ENCODE measurements at places on chromosomes 7 and 10.

GRCh38 chr7:105799677-105800076 lies 76.7 kb downstream of the ATXN7L1 start:
- no peak for DNase-seq

DNA sequence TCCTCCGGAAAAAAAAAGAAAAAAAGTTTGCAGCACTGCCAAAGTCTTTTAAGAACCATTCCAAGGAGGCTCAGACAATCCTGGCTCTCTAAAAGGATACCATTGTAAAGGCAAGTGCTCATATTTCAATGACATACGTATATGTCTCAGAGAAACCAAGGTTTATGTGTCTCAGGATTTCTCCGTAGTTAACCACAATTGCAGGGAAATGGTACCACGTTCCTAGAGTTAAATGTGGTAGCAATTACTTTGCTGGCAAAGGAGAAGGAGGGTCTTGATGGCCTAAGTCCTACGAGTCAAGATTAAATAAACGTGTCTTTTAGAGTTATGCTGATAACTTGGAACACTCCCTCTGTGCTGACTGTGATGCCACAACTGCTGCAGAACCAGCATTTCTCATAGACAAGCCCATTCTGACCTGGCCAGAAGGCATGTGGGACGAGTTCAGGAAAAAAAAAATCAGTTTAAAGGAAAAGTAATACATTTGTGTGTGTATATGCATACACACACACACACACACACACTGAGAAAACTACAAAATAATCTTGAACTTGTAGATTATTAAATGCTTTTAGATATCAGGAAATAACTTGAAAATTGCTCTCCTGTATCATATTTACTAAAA lies 245.9 kb downstream of the FGFR2 start:
- no peak for DNase-seq

GRCh38 chr7:90946730-90947501 lies 317.3 kb upstream of the FZD1 start:
- DNase-seq = no peak

DNA sequence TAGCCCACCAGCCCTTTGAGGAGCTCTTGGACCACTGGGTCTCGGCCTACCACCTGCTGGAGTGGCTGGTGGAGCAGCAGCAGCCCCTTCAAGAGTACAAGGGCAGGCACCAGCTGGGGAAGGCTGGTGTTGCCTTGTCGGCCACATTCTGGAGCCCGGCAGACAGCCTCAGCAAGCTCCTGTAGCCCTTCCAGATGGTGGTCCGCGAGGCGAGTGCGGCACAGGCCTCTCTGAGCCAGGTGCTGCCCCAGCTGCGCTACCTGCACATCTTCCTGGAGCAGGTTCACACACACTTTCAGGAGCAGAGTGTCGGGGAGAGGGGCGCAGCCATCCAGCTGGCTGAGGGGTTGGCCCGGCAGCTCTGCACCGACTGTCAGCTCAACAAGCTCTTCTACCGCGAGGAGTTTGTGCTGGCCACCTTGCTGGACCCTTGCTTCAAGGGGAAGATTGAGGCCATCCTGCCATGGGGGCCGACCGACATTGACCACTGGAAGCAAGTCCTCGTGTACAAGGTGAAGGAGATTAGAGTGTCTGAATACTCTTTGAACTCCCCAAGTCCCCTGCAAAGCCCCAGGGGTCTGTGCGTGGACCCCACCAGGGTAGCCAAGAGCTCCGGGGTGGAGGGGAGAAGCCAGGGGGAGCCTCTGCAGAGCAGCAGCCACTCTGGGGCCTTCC lies 7.0 kb upstream of the ACTR3C start:
- no peak for DNase-seq

GRCh38 chr10:58414270-58415041 lies 29.2 kb downstream of the TFAM start:
- DNase-seq = no peak

DNA sequence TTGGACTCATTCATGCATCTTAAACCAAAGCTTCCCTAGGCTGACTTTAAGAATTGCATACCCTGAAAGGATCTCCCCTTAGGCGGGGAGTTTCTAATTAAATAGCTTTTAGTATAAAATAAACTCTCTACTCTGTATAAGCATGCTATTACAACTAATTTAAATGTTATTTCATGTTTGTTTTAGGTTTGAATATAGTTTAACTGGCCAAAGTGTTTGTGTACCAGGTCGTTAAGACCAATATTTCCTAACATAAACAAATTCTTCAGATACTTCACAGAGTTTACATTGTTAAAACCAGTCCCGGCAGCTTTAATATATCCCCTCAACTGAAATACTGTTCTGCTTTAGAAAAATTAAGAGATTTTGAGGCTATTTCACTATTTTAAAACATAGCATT lies 2.3 kb downstream of the GLI3 start:
- DNase-seq = no peak

GRCh38 chr7:139820089-139820488 lies 9.0 kb upstream of the TBXAS1 start:
- no peak for DNase-seq

DNA sequence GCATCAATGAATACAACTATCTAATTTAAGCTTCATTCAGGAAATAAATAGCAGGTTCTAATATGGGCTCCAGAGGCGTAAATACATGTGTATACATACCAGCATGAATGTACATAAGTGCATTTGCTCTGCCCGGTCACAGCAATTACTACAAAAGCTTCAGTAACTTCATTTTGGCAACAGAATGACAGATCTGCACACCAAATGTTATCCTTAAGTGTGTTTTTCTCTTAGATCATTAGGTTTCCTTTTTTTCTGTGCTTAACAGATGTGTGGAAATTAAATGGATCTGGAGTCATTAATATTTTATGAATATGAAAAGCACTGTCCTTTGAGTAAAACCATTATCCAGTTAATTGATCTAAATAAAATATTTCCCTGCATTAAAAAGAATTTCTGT lies 159.0 kb upstream of the MEOX2 start:
- DNase-seq = no peak

- DNase-seq = no peak
Measured at GRCh38 chr7:131285556-131285955, 42.1 kb upstream of the MKLN1 start.

- no peak for DNase-seq
Measured at GRCh38 chr7:82087099-82087498, 317.3 kb upstream of the HGF start.

- DNase-seq = no peak
Measured at GRCh38 chr7:1894313-1894900, 224.3 kb downstream of the ELFN1 start.

DNA sequence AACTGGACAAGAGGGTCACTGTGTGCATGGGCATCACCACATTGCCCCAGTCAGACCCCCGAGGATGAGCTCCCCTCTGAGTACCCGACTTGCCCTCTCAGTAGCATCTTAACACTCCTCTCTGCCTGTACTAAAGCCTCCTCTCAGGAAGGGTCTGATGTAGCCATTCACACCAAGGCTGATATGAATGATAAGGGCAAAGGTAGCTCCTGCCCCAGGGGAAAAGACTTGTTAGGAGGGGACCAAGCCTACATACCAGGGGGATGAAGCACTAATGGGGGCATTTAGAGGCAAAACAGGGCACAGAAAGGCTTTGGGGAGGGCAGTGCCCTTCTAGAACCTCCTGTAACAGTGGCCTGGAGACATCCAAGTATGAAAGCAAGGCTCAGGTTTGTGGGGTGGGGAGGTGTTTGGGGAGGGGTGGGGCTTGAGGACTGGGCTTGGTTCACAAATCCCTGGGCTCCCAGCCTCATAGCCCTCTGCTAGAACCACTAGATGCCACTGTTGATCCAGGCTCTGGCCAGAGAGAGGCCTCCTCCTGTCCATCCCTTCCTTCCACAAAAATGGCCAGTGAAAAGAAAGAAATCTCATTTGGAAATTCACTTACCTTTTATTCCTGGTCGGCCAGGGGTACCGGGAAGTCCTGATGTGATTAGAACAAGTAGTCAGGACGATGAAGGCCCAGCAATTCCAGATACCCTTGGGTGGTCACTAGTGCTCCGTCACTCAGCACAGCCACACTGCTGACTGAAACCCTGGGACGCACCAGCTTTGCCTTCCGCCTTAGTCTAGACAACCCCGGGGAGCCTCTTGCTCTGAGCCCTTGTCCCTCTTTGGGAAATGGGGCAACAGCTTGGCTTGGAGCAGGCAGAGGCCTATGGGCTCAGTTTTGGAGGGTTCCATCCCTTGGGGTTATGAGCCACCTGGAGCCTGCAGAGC lies 40.3 kb downstream of the COL17A1 start:
- no peak for DNase-seq

- DNase-seq = no peak
Measured at GRCh38 chr10:45548068-45548467, 124.5 kb downstream of the ZFAND4 start.

GRCh38 chr7:91771921-91772815 lies 108.3 kb downstream of the MTERF1 start:
- DNase-seq = no peak

DNA sequence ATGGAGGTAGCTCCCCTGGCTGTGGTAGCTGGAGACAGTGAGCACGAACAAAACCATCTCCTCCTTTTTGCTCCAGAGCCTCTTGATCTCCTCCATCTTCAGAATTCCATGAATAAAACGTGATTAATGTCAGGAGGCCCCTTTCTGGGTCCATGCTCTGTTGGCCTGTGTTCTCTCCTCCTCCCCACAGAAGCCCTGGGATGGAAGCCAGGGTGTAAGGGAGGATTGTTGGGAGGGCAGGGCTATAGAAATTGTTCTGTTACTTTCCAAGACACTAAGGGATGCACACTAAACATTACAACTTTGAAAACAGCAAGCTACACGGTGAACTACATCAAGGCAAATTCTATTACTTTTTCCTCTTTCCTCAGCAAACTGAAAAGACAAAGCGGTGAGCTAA lies 96.3 kb downstream of the RNF216 start:
- no peak for DNase-seq

DNA sequence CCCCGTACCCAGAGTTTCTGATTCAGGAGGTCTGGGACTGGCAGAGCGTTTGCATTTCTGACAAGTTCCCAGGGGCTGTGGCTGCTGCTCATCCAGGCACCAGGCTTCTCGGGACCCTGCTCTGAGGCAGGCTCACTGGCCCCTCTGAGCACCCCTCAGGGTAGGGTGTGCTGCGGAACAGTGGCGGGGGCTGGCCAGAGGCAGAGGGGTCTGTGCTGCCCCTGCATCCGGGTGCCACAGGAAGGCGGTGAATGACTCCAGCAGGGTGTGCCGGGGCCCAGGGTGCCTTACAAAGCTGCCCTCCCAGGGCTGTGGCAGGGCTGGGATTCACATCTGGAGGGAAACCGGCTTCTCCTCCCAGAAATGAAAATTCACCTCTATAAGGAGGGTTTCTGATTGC lies 77.4 kb downstream of the CHST15 start:
- DNase-seq = no peak

DNA sequence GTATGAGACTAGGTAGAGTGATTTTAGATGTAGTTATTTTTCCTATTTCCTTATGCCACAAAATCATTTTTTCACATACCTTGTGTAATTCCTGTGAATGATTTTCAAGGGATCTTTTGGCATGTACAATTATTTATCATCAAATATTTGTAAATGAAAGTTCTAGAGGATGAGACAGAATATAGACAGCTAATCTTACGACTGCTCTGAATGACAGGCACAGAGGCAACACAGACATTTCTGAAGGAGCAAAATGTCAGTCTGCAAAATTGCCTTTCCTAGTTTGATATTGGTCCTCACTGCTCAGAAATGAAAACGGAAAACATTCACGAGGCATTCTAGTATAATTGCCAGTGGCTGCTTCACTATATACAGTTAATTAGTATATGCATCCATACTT lies 810.6 kb upstream of the C7orf33 start:
- DNase-seq = no peak

DNA sequence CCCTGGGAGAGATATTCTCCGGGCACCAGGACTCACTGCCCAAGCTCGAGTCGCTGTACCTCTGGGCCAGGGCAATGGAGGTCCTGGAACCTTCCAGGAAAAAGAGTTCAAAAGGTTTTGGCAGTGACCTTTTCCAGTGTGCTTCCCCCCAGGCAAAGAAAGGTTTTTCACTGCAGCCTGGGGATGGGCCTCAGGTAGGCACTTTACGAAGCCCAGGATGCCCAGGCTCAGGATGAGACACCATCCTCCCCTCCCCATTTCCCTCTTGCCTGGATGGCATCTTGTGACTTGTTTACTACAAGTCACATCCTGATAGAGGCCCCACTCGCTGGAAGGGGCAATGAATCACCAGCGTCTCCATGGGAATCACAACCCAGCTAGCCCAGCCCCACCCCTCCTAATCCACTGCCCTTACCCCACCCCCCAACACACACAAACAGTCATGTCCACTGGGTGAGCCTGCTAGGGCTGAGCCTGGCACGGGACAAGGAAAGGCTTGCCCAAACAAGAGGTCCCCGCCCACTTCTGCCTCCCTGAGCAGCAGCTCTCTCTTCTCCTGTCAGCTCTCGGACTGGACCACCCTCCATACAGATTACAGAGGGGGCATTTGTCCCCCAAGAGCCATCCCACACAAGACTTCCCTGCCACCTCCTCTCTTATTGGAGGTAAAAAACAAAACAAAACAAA lies 93.8 kb upstream of the SMNDC1 start:
- DNase-seq = no peak

GRCh38 chr10:27504808-27505460 lies 830 bp downstream of the RAB18 start:
- DNase-seq = no peak

GRCh38 chr10:115829521-115830205 lies 443.3 kb downstream of the GFRA1 start:
- no peak for DNase-seq

- DNase-seq = no peak
Measured at GRCh38 chr10:74394416-74394969, 243.5 kb downstream of the ADK start.

- no peak for DNase-seq
Measured at GRCh38 chr7:92731335-92732063, 104.9 kb downstream of the CDK6 start.

DNA sequence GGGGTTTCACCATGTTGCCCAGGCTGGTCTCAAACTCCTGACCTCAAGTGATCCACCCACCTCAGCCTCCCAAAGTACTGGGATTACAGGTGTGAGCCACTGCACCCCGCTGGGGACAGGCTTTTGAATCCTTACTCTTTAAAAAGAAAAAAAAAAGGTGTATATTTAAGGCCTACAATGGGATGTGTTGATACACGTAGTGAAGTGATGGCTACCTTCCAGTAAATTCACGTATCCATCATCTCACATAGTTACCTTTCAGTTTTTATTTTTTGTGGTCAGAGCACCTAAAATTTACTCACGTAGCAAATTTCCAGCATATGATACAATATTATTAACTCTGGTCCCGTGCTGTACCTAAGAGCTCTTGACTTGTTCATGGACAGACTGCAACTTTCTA lies 119.5 kb upstream of the INSYN2A start:
- no peak for DNase-seq

Measured in effector CD8-positive, alpha-beta T cell (primary cell).